ENCODE measurements at places on chromosomes 7 and 10.

GRCh38 chr10:15313843-15314242 is 57.2 kb downstream of the FAM171A1 start:
- DNase-seq = no peak

DNA sequence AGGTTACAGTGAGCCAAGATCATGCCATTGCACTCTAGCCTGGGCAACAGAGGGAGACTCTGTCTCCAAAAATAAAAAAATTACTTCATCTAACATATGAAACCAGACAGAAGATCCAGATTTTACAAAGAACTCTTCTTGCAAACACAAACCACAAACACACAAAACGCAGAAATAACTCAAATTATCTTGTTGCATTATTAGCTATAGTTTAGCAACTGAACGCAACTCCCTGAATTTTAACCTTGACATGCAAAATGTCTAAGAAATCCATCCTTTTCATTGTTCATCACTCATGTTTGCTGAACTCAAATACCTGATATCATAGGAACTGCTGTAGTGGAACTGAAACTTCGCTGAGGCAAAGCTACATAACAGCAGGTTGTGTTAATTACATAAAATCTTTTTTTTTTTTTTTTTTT is 64.1 kb downstream of the MICU1 start:
- no peak for DNase-seq

GRCh38 chr10:75972491-75973276 is 541.3 kb downstream of the LRMDA start:
- DNase-seq = no peak

- no peak for DNase-seq
Measured at GRCh38 chr10:48495282-48496045, 109.4 kb downstream of the ARHGAP22 start.

- no peak for DNase-seq
Measured at GRCh38 chr10:86594535-86594934, 59.8 kb upstream of the OPN4 start.

- no peak for DNase-seq
Measured at GRCh38 chr10:118459642-118460193, 117.6 kb upstream of the FAM204A start.

- DNase-seq = no peak
Measured at GRCh38 chr10:127813290-127813689, 76.3 kb downstream of the FOXI2 start.

DNA sequence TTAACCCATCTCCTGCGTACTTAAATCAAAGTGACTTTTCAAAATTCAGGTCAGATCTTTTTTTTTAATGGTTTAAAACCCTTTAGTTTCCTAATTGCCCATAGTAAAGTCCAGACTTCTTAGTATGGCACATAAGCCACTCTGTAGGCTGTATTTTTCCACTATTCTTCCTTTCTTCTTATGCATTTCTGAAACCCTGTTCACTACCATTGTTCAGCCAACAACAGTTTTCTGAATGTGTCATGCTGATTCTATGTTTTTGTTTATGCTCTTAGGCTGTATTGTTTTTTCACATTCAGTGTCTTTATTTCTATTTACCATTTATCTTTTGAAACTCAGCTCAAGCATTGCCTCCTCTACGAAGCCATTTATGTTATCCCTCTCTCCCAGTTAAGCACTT is 26.7 kb downstream of the CCSER2 start:
- no peak for DNase-seq

GRCh38 chr10:3836222-3836820 is 51.3 kb upstream of the KLF6 start:
- no peak for DNase-seq

DNA sequence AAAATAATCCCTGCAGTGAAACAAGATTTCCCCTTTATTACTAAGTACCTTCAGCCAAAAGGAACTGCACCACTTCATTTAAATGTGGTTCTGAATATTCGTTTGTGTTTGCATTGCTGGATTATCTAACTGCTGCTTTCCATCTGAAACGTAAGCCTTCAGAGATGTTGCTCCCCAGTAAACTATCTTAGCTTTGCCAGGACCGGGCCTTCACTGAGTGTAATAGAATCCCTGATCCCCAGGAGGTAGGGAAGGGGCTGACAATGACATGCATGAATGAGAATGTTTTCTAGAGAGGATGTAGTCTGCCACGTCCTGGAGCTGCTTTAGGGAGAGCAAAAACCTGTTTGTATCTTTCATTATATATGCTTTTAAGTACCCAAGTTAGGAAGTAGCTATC is 19.5 kb upstream of the INSYN2A start:
- no peak for DNase-seq

DNA sequence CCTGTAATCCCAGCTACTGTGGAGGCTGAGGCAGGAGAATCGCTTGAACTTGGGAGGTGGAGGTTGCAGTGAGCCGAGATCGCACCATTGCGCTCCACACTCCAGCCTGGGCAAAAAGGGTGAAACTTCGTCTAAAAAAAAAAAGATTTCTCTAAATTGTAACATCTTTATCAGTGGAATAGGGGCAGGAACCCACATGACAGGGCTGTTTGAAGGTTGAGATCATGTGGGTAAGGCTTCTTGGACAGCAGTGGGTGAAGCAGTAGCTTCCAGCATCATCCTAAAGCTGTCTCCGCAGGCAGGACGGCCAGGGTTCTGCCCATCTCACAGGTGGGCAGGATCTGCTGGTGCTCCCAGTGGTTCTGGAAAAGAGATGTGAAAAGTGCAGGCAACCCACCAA is 37.9 kb upstream of the SEPHS1 start:
- no peak for DNase-seq

- no peak for DNase-seq
Measured at GRCh38 chr10:86757113-86757972, 924 bp downstream of the BMPR1A start.

DNA sequence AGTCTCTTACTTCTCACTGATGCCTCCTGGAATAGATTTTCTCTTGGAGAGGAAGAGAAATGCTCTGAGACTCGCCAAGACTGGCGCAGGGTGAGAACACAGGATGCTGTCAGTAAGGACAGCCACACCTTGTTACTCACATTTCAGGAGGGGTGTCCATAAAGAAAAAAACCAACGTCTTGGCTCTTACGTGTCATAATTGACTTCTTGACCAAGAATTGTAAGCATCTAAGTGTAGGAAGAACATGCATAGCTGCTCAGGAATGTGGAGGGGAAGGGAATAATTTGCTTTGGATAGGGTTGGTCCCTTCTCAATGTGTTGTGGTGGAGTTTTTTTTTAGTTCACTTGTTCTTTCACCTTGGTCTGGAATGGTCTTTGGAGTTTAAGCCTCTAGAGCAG is 43.8 kb upstream of the ZNF438 start:
- no peak for DNase-seq

DNA sequence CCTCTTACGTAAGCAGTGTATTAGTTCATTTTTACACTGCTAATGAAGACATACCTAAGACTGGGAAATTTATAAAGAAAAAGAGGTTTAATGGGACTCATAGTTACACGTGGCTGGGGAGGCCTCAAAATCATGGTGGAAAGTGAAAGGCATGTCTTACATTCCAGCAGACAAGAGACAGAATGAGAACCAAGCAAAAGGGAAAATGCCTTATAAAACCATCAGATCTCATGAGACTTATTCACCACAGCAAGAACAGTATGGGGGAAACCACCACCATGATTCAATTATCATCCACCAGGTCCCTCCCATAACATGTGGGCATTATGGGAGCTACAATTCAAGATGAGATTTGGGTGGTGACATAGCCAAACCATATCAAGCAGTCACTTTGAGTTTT is 126.3 kb upstream of the CXCL12 start:
- no peak for DNase-seq

DNA sequence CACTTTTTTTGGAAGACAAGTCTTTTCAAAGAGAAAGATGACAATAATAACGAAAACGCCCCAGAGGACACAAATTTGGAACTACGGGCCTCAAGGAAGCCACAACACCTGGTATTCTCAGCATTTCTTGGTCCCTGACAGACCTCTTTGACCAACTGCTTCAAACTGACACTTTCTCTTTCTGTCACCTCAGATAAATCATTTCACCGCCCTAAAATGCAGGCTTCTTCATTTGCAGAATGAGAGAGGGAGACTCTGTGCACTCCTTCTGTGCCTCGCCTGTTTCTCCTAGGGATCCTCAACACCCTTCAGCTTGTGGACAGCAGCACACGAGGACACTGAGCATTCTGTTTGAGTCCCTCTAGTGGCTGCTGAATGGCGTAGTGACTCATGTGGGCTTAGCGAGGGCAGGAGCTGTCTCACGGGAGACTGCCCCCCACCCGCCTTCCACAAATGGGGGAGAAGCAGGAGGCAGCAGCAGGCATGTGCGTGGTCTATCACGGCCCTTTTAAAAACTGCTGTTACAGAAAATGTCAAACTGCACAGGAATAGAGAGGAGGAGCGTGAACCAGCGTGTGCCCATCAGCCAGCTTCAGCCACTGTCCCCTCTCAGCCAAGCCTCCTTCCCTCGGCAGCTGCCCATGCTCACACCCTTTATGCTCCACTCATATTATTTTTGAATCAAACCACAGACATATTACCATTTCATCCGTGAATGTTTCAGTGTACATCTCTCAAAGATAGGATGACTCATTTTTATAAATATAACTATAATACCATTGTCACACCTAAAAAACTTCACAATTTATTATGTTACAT is 41.4 kb downstream of the GSDME start:
- DNase-seq = no peak

GRCh38 chr7:135761751-135762488 is 13.3 kb upstream of the FAM180A start:
- DNase-seq = no peak

DNA sequence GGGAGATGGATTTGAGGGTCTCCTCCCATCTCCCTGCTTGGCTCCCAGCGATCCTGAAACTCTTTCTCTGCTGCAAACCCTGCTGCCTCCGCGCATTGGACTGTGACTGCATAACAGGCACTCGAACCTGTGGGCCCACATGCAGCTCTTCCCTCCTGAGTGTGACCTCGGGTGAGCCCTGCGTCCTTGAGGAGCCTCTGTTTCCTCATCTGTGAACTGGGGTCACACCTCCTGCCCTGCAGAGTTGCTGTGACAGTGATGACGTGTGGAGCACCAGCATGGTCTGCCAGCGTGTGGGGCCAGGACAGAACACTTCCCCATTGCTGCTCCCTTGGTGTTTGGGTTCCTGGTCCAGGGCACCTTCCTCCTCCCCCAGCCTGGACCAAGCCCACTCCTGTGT is 46.9 kb upstream of the PSMG3 start:
- no peak for DNase-seq

DNA sequence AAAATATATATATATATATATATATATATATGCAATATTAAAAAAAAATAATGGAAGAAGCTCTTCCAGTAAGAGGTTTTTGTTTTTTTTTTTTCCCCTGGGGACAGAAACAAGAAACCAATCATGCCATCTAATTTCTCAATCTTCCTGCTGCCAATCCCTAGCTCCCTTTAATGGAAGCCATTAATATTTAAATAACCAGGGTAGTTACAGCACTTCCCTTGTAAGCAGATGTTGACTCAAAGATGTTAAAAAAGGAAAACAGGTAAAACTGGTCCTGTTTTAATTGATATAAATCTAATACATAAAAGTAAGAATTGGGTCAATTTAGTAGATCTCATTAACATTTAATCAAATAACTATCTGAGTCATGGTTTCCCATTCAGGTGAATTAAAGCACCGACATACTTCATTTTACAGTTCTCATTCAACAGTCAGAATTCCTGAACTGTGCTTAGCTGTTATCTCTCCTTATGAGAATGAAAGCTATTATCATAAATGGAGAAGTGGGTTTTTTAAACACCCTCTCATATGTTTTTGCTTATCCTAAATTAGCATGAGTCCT is 22.6 kb downstream of the CPVL start:
- DNase-seq = no peak

GRCh38 chr10:17669185-17669872 is 25.4 kb downstream of the STAM start:
- peak; percentile 10 for DNase-seq

DNA sequence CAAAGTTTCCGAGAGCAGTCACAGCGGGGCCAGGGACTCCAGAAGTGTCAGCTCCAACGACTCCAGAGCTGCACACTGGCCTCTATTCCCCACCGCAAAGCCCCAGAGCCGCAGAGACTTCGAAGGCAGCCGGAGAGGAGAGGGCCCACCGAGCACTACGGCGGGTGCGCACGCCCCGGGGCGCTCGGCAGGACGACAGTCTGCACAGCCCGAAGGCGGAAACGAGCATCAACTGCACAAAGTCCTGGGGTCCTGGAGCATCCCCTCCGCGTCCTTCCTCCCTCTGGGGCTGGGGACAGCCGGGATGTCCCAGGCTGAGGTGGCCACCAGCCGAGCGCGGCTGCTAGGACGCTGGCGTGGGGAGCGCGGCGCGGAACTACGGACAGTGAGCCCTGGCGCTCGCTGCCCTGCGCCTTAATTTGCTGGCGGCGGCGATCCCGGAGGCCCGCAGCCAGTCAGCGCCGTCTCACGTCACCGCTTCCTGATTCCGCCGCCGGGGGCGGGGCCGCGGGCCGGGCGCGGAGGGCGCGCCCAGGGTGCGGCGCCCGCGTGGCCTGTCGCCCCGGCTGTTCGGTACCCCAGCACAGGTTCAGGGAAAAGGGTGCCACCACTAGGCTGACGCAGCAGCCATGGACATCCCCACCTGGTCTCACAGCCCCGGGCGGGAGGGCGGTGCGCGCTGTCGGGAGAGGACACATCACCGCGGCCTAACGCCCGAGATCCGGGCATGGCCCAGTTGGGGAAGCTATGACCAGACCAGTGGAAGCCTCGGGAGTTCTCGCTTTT is at the start of gene TBX20:
Gene TBX20, minus strand, starts transcription at position 391 of the 786 bp plus-strand sequence. CDS start 480 bp downstream, outside the sequence.
- no peak for DNase-seq

- no peak for DNase-seq
Measured at GRCh38 chr7:133776266-133776665, 350.9 kb upstream of the LRGUK start.

DNA sequence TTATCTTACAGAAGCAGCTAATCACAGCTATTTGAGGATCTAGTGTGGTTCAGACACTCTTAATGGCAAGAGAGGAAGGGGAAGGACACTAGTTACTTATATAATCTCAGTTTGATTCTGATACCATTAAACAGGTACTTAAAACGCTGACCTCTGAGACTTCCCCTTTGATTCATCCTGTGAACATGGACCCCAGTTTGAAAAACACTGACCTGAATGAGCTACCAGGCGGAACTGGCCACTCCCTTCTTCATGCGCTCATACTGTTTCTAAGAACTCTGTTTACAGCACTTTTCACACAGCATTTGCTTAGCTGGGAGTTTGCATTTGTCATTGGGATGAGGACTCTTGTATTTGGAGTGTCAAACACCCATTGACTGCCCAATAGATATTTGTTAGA is 45.7 kb downstream of the BEND7 start:
- no peak for DNase-seq

GRCh38 chr10:71645185-71645584 is 74.4 kb downstream of the C10orf105 start:
- DNase-seq = no peak
